ENCODE measurements at places on chromosomes 7 and 10.
A peak's percentile ranks its signal among the peaks of the same experiment; 100 is the strongest.

GRCh38 chr7:148191391-148192065 lies 399.0 kb upstream of the C7orf33 start:
- DNase-seq = no peak

- peak; percentile 64 for DNase-seq
These were observed 1.1 kb upstream of the KBTBD2 start for GRCh38 chr7:32892521-32893206.

DNA sequence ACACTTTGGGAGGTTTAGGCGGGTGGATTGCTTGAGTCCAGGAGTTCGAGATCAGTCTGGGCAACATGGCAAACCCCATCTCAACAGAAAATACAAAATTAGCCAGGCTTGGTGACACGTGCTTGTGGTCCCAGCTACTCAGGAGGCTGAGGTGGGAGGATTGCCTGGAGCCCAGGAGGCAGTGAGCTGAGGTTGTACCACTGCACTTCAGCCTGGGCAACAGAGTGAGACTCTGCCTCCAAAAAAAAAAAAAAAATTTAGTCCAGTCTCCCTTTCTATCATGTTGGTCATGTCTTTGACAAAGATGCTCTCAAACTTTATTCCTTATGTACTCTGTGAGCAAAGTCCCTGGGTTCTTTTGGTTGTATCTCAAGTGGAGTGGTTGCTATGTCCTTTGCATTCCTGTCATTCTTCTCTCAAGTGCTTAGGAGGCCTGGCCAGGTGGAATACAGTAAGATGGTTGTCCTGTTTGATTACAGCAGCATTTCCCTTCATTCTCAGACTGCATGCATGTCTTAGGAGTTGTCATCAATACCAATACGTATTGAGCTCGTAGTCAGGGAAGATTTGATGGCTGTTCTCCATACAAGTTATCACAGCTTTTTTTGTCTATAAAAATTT lies 85.7 kb downstream of the MMRN2 start:
- no peak for DNase-seq

DNA sequence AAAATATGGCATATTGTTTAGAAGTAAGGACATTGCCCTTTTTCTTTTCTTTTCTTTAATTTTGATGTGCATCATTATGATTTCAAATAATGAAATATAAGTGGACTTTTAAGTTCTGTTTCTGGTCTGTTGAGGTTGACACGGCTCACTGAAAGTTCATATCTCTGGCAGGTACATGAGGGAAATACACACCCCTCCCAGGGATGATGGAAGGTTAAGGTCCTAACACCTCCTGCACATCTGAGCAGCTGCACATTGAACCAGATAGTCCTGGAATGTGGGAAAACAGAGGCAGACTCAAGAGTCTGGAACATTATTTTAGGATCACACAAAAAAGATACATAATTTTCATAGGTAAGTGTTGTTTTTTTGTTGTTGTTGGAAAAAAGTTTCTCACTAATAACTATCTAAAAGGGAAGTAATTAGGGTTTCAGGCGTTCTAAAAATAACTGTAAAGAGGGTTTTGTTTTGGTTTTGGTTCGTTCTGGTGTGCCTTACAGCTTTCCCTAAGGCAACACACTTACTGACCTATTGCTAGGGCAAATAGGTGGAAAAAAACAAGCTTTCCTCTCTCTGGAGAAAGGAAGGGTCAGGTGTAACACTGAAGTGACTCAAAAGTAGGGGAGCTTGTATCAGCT lies 201.2 kb upstream of the PRKCQ start:
- DNase-seq = no peak

DNA sequence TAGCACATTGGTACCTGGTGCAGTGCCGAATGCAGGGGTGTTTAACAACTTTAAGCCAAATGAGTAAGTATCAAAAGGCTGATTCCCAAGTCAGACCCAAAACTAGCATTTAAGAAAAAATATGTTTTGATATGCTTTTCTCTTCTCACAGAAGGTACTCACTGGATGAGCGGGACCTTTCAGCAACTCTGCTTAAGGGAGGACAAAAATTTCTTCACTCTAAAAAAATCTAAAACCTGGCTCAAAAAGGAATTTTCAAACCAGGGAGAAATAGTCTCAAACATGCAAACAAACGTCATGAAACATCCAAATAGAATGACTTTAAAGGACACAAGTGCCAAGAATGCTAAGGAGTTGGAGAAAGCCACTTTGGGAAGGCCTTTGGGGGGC lies 962.1 kb downstream of the KCNMA1 start:
- no peak for DNase-seq

GRCh38 chr7:603152-603951 lies 83.7 kb upstream of the PDGFA start:
- no peak for DNase-seq

Data from skin of body (tissue), 3 donors.